ENCODE measurements at places on chromosomes 1 and 21.

DNA sequence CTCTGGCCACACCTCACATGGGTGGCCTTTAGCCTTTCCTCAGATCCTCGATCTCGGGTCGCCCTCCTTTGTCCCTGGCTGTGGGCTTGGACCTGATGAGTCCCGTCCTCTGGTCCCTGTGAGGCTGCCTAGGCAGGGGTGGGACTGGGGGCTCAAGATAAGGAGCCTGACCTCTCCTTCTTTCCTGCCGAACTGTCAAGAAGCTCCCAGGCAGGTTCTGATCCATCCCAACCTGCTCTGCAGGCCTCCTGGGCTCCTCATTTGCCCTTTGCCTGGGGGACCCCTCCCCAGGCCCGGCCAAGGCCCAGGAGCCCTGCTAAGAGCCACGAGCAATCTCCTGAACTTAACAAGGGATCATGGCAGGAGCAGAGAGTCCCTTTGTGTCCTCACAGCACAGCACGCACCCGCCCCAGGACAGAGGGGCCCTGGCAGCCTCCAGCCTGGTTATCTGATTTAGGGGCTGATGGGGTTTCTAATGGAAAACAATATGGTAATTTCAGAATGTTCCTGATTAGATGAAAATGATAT is 82.4 kb upstream of the POU3F1 start:
- no peak for DNase-seq

GRCh38 chr1:53835491-53835890 is 2.6 kb downstream of the NDC1 start:
- DNase-seq: no peak

GRCh38 chr1:58887059-58887458 is 103.2 kb upstream of the JUN start:
- DNase-seq: no peak

DNA sequence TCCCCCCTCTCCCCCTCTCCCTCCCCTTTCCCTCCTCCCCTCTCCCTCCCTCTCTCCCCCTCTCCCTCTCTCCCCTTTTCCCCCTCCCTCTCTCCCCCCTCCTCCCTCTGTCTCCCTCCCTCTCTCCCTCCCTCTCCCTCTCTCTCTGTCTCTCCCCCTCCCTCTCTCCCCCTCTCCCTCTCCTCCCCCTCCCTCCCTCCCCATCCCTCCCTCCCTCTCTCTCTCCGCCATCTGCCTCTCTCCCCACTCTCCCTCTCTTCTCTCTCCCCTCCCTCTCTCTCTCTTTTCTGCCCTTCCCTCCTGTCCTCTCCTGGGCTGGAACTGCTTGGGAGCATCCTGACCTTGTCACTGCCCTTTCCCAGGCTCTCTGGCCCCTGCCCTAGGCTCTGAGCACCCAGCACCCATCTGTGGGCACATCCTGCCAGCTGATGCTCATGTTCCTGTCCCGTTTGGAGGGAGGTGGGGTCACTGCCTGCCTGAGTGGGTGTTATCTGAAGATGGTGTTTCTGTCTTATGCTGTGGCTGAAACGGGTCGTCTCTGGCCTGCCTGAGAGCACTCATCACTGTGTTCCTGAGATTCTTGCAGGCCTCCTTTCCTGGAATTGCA is 10.8 kb downstream of the FTCD start:
- no peak for DNase-seq

GRCh38 chr1:54331843-54332463 is 74.2 kb downstream of the SSBP3 start:
- no peak for DNase-seq

DNA sequence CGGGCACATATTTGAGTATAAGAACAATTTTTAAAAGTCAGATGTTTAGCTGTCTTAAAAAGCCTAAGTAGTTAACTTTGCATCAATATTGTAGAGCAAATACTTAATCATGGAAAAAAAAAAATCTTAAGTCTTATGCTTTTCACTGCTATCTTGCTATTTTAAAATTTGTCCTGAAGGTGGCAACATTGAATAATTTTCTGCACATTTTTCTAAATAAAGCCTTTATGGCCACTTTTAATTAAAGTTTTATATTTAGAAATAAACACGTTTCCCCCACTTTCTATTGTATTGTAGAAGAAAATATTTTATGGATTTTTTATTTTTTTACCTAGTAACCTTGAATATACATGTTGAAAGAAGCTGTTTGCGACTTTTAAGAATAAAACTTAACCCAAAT is 198.8 kb downstream of the AMY1C start:
- DNase-seq: no peak

- no peak for DNase-seq
These were observed 374.4 kb upstream of the PRMT6 start for GRCh38 chr1:106681939-106682522.

GRCh38 chr1:227796359-227796915 is 19.0 kb upstream of the PRSS38 start:
- no peak for DNase-seq

- no peak for DNase-seq
These were observed 17.5 kb downstream of the MAB21L3 start for GRCh38 chr1:116128664-116129063.

- no peak for DNase-seq
These were observed 171.5 kb upstream of the CAMK1G start for GRCh38 chr1:209412036-209412435.

DNA sequence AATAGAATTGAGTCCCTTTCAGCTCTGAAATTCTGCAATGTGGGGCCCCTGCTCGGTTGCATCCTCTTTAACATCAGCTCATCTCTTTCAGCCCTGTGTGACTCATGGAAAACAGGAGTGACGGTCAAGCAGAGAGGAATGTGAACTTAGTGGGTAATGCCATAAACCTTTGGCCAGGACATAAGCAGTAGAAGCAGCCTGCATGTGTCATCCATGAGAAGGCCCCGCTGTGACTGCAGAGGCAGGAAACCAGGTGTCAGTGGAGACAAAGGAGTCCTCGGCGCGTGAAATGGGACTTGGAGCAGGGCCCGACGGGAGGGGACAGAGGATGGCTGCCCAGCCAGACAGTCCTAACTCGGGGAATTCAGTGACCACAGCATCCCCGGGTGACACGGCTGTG is 21.1 kb upstream of the EPHB2 start:
- no peak for DNase-seq

GRCh38 chr1:172630056-172630818 is 28.7 kb upstream of the FASLG start:
- DNase-seq: no peak

- DNase-seq: no peak
These were observed 41.5 kb downstream of the CHIA start for GRCh38 chr1:111332190-111332589.

DNA sequence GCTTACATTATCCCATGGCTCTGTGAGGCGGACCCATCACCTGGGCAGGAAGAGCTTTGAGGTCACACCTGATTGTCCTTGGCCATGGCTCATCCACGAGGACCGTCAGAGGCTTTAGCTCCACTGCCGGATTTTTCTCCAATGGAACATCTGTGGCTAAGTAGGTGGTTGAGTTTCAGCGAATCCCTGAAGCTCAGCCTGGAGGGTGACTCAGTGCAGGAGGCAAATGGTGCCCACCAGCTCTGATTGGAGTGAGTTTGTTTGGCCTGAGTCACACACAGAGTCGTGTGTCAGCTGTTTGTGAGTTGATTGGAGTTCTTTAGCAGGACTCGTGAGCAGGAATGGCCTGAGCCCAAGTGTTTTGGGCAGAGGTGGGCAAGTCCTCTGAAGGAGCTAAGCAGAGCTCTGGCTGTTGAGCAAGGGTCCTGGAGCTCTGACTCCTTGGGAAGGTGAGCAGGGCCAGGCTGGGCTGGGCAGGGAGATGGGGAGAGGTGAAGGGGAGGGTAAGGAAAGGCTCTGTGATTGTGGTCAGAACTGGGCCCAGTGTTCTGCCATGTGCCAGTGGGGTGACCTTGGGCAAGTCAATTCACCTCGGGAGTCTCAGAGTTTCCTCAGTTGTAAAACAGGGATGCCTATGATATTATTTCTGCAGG is 2.0 kb downstream of the SLC6A17 start:
- DNase-seq: no peak

GRCh38 chr1:61152469-61153105 is 70.2 kb downstream of the NFIA start:
- DNase-seq: no peak

- DNase-seq: no peak
These were observed 154.3 kb downstream of the PLXNA2 start for GRCh38 chr1:208089761-208090370.

Data from stimulated activated CD4-positive, alpha-beta T cell treated with anti-CD3 and anti-CD28 coated beads, Interleukin-2, amount 100 ng/mL, for 48 hours (primary cell).